ENCODE measurements at places on chromosomes 7 and 10.

DNA sequence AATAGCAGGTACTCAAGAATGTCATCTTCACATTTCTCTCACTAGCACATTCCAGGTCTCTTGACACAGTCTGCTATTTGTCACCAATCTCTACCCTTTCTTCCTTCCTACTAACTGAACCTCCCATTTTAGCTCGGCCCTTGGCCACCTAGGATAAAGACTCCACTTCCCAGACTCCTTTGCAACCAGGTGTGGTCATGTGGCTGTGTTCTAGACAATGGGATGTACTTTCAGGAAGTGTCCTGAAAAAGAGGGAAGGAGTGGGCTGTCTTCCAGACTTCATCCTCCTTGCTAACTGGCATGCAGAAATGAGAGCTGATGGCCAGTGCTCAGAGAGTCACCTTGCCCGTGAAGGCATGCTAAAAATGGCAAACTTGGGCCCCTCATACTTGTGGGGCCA lies 139.2 kb downstream of the AMPH start:
- DNase-seq = no peak
- no peaks in the 10 kb centered on the region for H3K4me1 ChIP-seq
- H3K36me3 ChIP-seq = no peaks in the 10 kb centered on the region
- no peak overlapping the region for H3K27ac ChIP-seq
- no peaks in the 10 kb centered on the region for H3K27me3 ChIP-seq

DNA sequence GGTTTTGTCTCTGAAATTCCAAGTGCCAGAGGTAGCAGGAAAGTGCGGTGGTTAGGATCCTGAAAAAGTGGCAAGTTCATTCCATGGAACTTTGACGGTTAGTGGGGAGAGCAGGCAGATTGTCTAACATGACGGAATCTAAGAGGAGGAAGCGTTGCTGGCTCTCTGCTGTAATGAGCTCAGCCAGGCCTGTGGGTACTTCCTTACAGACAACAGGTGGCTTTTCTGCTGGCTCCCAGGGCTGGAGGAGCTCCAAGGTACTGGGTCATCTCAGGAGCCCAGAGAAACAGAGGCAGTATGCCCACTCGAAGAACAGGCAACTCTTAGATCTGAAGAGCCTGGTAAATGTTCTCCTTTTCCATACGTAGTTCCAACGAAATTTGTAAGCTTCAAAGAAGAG lies 3.1 kb upstream of the AIFM2 start:
- DNase-seq = no peak
- H3K4me1 ChIP-seq = no peaks in the 10 kb centered on the region
- no peak overlapping the region for H3K4me3 ChIP-seq
- no peak overlapping the region for H3K27ac ChIP-seq

GRCh38 chr7:103811290-103811689 lies 178.2 kb downstream of the RELN start:
- no peaks in the 10 kb centered on the region for H3K36me3 ChIP-seq
- H3K4me1 ChIP-seq = no peaks in the 10 kb centered on the region
- no peak overlapping the region for H3K4me3 ChIP-seq
- DNase-seq = no peak

DNA sequence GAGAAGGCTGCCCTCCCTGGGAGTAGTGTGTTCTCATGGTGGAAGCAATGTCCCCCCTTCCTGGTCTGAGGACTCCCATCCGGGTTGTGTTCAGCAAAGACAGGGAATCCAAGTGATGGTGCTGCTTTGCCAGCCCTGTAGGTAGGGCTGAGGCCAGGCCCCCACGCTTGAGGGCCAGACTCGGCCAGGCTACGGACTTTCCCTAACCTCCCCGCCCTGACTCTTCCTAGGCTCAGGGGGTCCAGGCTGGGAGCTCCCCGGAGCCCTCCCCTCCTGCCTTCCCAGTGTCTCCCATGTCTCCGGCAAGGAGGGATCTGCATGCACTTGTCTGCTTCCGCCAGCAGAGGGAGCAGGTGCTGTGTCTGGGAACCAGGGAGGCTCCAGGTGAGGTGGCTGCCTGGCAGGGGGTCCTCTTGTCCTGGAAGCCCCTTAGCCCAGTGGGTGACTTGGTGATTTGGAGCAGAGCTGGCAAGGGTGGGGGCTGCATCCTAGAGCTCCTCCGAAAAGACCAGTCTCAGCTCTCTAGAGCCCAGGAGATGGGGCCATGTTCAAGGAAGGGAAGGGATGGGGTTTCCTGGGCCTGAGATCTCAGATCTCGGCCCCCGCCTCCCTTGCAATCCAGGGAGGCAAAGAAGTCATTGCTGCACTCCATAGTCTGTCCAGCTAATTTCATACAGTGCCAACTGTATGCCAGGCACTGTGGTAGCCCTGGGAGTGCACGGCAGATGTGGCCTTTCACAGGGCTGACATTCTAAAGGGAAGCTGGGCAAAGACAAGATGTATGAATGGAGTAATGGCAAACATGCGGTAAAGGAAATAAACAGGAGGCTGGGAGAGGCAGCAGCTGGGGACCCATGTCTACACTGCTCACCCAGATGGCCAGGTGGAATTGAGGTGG lies 20.3 kb upstream of the SFRP5 start:
- H3K4me1 ChIP-seq = peaks cover 7% of the 10 kb centered on the region
- H3K27ac ChIP-seq = no peak overlapping the region
- H3K4me3 ChIP-seq = no peak overlapping the region
- DNase-seq = peak; percentile 75

DNA sequence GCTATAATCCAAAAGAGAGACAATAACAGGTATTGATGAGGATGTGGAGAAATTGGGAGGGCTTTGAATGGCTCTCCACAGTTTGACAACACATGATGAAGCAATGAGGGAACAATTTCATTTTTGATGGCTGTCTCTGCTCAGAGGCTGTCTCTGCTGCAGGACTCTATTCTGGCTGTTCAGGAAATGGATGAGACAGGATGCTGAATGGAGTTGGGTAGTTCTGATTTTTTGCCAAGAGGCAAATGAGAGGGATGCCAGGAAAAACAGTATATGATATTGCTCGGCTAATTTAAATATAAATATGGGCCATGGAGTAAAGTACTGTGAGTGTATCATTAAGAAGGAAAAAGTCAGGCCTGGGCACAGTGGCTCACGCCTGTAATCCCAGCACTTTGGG lies 16.8 kb downstream of the APBB1IP start:
- no peak overlapping the region for H3K4me3 ChIP-seq
- DNase-seq = no peak
- no peak overlapping the region for H3K27ac ChIP-seq
- H3K36me3 ChIP-seq = no peaks in the 10 kb centered on the region

- no peaks in the 10 kb centered on the region for H3K4me1 ChIP-seq
- DNase-seq = no peak
- no peak overlapping the region for H3K4me3 ChIP-seq
- no peaks in the 10 kb centered on the region for H3K36me3 ChIP-seq
- no peak overlapping the region for H3K27ac ChIP-seq
- no peaks in the 10 kb centered on the region for H3K27me3 ChIP-seq
These were observed 63.0 kb upstream of the ANTXRL start for GRCh38 chr10:46223626-46224413.

GRCh38 chr7:34457329-34457728 lies 200.7 kb upstream of the NPSR1 start:
- no peak overlapping the region for H3K27ac ChIP-seq
- DNase-seq = no peak
- H3K4me1 ChIP-seq = no peaks in the 10 kb centered on the region
- H3K36me3 ChIP-seq = no peaks in the 10 kb centered on the region
- H3K4me3 ChIP-seq = no peak overlapping the region

DNA sequence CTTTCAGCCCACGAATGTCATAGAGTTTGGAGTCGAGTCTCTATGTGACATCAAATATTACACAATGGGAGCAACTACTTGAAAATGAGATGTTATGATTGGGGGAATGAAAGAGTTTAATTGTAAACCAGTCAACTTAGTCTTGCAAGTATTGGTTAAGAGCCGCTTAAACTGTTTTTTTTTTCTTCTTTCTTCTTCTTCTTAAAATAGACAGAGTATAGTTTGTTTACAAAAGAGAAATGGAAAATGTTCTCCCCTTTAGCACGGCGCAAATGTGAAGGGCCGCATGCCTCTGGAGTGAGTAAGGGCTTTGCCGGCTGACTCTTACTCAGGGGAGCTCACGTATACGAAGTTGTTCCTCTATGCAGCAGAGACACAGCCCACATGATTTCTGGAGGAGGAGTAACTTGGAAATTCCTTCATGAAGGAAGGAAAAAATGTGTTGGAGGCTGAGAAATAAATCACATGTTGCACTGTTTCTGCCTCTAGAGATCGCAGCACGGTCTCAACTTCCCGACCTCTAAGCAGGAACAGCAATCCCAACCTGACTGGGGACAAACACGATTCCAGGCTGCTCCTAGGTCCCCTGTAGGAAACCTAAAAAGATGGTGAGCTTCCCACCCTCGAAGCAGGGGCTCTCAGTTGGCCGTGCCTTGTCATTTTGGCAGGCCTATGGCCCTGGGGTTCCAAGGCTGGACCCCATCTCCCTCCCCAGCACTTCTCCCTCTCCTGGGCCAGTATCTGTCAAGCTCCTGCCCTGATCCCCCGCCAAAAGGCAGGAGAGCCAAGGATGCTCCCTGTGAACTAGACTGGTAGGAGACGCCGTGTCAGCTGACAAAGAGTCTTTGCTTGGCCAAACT lies 44.8 kb downstream of the MYOF start:
- peak; percentile 94 for DNase-seq
- no peaks in the 10 kb centered on the region for H3K36me3 ChIP-seq
- peak overlapping the region; percentile 23 for H3K4me3 ChIP-seq
- H3K27me3 ChIP-seq = no peaks in the 10 kb centered on the region
- H3K27ac ChIP-seq = peak overlapping the region; percentile 95
- peaks cover 96% of the 10 kb centered on the region for H3K4me1 ChIP-seq

GRCh38 chr7:121914676-121915279 lies 41.8 kb downstream of the PTPRZ1 start:
- H3K4me1 ChIP-seq = no peaks in the 10 kb centered on the region
- no peak for DNase-seq
- no peak overlapping the region for H3K4me3 ChIP-seq
- no peaks in the 10 kb centered on the region for H3K27me3 ChIP-seq

DNA sequence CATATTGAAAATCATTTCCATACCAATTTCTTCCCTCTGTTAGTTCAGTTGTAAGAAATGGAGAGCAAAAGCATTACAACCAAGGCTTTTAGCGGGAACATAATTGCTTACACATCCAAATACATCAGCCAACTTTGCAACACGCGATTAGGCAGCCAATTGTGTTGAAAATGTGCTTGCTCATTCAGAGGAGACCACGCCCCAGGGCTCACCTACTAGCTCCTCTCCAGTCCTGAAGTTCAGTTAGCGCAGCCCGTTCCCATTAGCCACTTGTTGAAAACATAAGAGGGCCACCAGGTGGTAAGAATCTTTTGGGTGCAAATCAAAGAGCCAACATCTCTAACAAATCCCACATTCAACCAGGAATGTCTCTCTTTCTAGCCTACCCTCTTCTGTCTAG lies 213.2 kb upstream of the MDFIC start:
- H3K27me3 ChIP-seq = no peaks in the 10 kb centered on the region
- DNase-seq = no peak
- H3K4me3 ChIP-seq = no peak overlapping the region
- H3K4me1 ChIP-seq = no peaks in the 10 kb centered on the region
- H3K36me3 ChIP-seq = no peaks in the 10 kb centered on the region

- DNase-seq = no peak
- no peaks in the 10 kb centered on the region for H3K36me3 ChIP-seq
- H3K4me1 ChIP-seq = no peaks in the 10 kb centered on the region
- no peaks in the 10 kb centered on the region for H3K27me3 ChIP-seq
- H3K4me3 ChIP-seq = no peak overlapping the region
These were observed 160.9 kb upstream of the BMPER start for GRCh38 chr7:33744293-33745075.

DNA sequence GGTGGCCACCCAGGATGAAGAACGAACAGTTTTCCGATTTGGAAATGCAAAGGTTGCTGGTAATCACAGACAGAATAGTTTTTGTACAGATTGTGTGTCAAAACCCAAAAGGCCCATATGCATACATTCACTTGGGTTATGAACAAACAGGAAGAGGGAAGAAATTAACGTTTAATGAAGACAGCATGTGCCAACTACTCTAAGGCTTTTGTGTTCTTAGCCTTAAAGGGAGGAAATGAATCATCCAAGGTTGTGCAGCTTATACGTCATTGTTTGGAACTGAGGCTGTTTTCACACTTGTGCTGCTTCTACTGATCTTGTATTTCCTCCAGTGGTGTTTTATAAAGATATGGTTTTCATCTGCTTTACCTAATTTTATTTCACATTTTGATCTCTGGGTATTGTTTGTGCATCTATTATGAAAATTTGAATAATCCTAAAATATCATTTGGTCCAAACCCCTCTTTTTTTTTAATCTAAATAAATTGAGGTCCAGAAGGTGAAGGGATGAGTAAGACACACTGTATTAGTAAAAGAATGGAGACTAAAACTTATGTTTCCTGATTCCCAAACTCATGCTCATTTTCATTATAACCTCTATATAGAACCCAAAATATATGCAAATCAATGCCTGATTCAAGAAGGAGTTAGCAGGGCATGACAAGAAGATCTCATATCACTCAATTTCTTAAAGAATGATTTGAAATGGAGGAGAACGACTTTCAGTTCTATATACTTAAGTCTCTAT lies 373.1 kb downstream of the THSD7A start:
- no peaks in the 10 kb centered on the region for H3K4me1 ChIP-seq
- no peak for DNase-seq
- H3K4me3 ChIP-seq = no peak overlapping the region
- H3K27ac ChIP-seq = no peak overlapping the region

DNA sequence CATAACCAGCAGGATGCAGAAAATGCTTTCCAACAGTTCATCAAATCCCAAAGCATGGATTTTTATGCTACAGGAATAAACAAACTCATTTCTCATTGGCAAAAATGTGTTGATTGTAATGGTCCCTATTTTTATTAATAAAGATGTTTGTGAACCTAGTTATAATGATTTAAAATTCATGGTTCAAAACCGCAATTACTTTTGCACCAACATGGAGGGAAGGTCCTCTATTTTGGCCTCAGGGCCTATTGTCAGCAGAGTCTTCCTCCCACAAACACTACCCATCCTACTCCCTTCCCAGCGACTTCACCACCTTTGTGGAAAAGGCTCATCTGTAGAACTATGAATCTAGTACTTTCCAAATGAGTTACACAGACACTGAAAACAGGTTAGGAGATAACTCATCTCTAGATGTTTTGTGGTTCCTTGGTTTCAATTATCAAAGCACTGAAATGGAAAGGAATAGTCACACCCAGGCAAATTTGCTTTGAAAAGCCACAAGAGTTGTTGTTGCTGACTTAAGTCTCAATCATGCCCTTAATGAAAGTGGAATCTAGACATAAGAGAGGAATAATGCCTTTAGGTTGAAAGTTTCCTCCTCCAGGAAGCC lies 59.4 kb upstream of the FRMD4A start:
- H3K4me1 ChIP-seq = no peaks in the 10 kb centered on the region
- no peaks in the 10 kb centered on the region for H3K27me3 ChIP-seq
- H3K4me3 ChIP-seq = no peak overlapping the region
- H3K36me3 ChIP-seq = no peaks in the 10 kb centered on the region
- no peak for DNase-seq

DNA sequence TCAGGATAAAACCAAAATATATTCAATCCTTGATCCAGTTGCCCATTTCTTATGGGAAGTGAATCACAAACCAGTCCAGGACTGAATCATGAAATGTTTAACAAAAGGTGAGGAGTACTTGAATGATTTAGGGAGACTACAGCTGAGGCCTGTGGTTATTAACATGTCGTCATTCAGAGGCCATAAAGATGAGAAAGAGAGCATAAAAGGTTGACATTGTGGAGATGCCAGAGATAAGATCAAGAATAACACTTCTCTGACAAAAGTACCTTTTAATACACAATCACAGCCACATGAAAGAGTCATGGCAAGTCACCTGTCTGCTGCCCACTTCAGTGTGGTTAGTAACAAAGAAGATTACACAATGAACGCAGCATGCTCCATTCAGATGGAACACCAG lies 1195.7 kb upstream of the SORCS1 start:
- H3K4me1 ChIP-seq = no peaks in the 10 kb centered on the region
- H3K4me3 ChIP-seq = no peak overlapping the region
- no peaks in the 10 kb centered on the region for H3K27me3 ChIP-seq
- no peaks in the 10 kb centered on the region for H3K36me3 ChIP-seq
- no peak overlapping the region for H3K27ac ChIP-seq
